ENCODE measurements at places on chromosomes 2 and 18.

DNA sequence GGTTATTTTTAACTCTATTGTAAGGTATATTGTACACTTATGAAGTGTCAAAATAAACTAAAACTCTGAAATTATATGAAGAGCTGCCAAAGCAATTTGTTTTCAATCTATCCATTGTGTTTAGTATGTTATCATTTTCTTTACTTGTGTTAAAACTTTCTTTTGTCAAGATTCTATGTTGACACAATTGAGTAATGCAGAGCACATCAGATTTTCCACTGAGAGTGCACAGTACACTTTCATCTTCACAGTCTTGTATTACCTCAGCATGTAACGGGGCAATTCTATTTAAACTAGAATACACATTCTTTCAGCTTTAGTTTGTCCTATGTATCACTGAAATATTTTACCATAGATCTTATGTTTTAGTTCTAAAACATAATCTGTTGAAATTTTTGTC, 304.4 kb upstream of the ZC3H15 start:
- DNase-seq = no peak

DNA sequence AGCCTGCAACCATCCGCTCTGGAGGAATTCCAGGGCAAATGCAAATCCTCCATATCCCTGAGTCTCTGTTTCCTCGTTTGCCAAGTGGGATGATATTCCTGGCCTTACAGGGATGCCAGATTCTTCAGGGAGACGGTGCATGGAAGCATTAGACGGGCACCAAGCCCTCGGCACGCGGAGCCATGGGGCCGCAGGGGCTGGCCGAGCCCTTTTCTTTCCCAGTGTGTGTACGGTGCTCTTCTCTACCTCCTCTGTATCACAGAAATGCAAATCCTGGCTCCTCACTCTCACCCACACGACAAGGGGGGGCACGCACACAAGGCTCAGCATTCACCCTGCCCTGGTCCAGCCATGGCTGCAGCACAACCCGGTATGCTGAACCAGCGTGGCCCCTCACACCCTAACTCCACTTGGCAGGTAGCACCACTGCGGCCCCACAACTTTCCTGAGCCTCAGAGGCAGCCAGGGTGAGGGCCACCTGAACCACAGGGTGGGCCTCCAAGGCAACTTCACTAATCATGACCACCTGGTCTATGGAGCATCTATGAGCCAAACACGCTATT, 64.1 kb upstream of the SALL3 start:
- DNase-seq = no peak

- no peak for DNase-seq
Observed at GRCh38 chr2:136116151-136116812, 1.7 kb downstream of the CXCR4 start.

GRCh38 chr18:77374446-77374805, 124.8 kb downstream of the GALR1 start:
- DNase-seq = no peak

DNA sequence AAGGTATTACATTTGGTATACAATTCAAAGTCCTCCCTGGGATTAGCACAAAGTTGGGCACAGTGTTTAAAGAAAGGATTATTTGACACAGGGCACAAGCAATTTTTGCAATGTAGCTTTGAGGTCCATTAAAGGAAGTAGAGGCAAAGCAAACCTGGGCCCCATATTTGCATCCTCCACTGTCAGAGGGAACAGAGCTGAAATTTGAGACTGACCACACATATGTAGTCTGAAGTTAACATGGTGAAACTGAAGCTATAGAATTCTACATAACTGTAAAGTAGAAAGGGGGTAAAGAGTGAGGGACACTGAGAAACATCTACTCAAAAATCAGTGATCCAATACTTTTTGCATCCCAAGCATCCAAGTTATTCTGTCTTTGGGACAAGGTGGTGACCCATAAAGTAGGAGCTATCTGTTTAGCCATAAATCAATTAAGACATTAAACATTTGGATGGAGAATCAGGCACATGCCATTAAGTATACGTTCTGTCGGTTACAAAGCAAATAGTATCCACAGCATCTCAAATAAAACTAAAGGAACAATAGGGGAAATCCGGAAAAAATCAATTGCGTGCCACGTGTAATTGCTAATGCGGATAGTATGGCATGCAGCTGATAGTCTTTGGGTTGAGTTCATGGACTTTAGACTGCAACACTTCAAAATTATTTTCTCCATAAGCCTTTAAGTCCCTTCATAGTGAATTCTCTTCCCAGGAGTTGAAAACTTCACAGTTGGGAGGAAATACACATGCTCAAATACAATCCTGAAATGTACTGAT, 72.6 kb downstream of the PLEKHM3 start:
- no peak for DNase-seq

DNA sequence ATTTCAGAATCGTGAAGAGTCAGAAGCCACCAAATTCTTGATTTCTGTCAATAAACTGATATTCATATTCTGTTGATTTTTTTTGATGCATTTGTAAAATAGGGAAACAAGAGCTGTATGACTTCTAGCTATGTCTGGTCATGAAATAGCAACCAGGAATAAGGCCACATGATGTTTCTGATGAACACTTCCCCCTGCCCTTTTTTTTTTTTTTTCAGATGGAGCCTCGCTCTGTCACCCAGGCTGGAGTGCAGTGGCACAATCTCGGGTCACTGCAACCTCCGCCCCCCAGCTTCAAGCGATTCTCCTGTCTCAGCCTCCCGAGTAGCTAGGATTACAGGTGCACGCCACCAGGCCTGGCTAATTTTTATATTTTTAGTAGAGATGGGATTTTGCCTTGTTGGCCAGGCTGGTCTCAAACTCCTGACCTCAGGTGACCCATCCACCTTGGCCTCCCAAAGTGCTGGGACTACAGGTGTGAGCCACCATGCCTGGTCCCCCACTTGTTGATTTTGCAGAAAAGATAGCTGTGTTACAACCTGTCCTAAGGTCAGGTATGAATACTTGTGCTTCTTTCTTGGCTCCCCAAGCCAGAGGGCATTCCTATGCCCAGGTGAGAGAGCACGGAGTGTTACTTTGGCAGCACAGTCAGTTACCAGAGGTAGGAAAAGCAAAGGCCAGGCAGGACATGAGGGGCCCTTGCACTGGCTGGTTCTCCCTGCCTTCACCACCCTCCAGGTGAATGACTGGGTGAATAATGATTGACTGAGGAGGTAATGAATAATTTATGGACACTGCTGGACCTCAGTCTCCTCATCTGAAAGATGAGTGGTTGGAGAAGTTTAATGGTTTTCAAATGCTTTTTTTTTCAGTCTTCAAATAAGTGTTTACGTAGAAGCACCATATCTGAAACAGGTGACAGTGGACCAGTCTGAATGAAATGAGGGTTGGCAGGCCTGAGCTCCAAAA, 39.6 kb downstream of the PAX8 start:
- DNase-seq = no peak

DNA sequence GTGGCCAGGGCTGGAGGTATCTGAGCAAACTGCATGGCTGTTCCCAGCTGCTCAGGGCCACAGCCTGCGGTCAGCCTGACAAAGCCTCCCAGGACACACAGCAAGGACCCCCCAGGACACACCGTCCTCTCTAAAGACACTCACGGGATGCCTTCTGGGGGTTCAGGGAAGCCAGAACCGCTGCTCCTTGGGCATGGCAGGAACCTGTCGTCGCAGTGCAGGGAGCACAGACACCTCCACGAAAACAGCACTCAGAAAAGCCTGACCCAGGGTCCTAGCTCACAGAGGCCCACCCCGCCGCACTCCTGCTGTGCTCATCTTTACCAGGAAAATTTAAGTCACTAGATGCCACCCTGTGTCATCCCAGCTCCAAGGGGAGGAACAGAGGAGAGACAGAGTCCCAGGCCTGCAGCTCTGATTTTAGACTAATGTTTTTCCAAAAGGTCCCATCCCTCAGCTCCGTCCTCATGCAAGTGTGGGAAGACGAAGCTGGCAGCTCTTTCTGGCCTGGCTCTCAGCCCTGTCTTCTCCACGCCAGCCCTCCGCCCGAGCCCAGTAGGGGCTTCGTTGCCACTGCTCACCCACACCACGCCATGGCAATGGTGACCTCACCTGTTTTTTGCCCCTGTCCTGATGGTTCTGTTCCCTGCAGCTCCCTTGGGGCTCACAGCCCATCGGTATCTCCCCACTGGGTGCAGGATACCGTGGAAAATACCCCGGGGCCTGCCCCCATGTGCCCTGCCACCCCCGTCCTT, 23.9 kb upstream of the SLC66A3 start:
- DNase-seq = no peak

DNA sequence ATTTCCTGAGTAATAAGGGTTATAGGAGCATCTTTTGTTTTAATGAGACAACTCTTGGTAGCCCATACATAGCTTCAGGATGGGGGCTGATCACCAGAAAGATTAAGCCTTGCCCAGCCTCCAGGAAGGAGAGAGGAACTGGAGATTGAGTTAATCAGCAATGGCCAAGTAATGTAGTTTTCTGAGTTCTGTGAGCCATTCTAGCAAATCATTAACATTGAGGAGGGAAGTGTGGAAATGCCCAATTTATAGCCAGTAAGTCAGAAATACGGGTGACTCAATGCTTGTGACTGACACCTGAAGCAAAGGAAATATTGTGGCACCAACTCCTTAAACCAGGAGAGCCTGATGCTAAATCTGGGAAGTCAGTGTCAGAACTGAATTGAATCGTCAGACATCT, 205.1 kb upstream of the SRD5A2 start:
- no peak for DNase-seq

DNA sequence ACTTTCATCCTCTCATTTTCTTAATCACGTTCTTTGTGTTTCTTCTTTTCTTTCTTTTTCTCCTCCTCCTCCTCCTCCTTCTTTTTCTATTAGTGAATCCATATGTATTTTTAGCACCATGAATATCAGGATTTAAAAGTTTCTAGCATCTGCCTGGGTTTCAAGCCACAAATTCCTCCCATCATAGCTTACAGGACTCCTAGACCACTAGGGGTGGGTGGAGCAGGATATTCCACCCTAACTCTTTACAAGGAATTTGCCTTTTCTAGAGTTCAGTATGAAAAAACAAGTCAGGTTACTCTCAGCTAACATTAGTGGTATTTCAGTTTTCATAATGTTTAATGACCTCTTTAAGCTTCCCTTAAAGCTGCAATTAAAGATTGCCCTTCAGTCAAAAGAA, 19.1 kb upstream of the LRRTM1 start:
- DNase-seq = no peak

DNA sequence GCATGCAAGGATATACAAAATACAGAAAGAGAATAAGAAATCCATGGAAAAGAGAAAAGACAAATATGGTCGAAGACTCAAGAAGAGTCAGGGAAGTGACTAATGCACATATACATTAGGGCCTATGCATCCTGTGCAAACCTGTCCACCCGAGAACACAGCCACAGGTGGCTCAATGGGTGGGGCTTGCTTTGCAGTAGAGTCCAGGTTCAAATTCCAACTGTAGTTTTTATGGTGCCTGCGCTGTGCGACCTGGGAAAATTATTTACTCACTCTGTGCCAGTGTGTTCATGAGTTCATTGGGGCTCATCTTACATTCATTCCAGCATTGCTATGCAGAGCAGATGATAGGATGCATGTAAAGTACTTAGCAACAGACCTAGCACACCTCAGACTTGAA, 244.7 kb downstream of the CTNNA2 start:
- DNase-seq = no peak

DNA sequence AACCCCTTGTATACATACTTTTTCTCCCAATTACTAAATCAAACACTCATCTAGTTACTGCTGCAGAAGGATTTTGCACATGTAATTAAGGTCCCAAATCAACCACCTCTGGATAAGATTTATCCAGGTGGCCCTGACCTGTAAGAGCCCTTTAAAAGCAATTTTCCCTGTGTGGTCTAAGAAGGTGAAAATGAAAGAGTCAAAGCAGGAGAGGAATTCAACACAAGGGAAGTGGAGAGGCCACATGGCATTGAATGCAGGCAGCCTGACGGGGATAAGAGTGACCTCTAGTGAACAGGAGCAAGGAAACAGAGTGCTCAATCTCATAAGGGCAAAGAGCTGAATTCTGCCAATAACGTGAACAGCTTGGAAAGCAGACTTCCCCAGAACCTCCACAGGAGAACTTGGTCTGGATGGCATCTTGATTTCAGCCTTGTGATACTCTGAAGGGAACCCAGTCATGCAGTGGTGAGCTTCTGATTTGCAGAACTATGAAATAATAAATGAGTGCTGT, 27.2 kb downstream of the PPP3R1 start:
- DNase-seq = no peak

DNA sequence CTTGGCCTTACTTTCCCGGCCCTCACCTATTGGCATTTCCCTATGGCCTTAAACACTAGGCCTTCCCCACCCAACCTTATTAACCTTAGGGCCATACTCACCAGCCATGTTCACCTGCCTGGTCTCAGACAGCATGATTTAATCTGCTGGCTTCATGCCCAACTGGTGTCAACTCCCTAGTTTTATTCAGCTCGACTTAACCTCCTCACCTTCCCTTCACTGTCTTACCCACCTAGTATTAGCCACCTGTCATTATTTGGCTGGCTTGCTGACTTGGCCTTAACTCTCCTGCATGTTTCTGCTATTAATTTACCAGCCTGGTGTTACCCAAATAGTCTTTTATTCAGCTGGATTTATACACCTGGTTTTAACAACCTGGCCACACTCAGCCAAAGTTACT, 136.0 kb upstream of the ZSWIM2 start:
- DNase-seq = no peak

- no peak for DNase-seq
Observed at GRCh38 chr2:161139098-161139987, 20.9 kb upstream of the TANK start.

GRCh38 chr2:98830571-98831145, 99.7 kb upstream of the MGAT4A start:
- DNase-seq = no peak

GRCh38 chr2:6068429-6068828, 376.2 kb downstream of the SOX11 start:
- no peak for DNase-seq

DNA sequence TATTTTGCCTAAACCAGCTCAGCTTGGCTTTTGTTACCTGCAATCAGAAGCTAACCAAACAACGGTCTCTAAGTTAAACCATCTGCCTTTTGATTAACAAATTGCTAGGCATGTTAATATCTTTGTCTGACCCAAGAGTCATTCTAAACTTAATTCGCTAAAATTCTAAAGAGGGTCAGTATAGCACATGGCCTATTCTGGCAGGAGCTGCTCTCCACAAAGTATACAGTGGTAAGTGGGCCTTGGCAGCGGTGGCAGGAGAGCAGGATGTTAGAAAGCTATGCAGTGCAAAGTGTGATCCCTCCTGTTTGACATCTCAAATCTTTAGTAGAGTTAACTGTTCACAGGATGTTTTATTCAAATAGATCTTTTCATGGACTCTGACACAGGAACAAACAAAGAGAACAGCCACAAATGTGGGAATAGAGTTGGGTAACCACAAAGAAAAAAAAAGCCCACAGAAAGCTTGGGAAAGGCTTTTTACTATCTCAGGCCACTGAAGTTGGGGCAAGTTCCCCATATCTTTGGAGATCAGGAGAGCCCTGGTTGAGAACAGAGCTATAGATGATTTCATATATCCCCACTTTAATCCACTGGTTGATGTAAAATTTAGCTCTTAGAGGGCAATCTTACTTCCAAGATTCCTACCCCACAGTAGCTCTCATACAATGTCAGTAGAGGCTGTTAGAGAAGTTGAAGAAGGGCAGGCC, 10.6 kb downstream of the CFAP210 start:
- no peak for DNase-seq

GRCh38 chr2:69544951-69545350, 98.6 kb downstream of the AAK1 start:
- DNase-seq = no peak

GRCh38 chr2:177239932-177240630, 24.4 kb downstream of the NFE2L2 start:
- DNase-seq = peak; percentile 8

GRCh38 chr2:239891698-239892097, 133.4 kb downstream of the NDUFA10 start:
- no peak for DNase-seq

Measured in caudate nucleus (tissue), 63 donors.